ENCODE measurements at places on chromosomes 1 and 21.

- DNase-seq: no peak
Observed at GRCh38 chr1:76260279-76260678, 185.7 kb downstream of the ST6GALNAC3 start.

DNA sequence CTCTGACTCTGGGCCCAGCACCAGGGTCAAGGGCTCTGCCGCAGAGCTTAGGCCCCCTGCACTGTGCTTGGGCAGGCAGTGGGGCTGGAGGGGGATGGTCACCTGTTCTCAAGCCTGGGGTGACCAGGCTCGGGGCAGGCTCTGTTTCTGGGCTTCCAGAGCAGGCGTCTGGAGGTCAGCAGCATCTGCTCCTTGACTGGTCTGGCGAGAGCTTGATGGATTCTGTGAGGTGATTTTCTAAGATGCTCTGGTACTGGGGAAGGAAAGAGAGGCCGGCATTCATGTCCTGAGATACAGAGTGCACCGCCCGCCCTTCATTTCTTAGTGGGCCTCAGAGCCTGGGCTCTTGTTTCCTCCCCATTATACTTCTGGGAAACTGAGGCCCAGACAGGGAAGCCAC lies 24.5 kb downstream of the RAB7B start:
- DNase-seq: no peak

DNA sequence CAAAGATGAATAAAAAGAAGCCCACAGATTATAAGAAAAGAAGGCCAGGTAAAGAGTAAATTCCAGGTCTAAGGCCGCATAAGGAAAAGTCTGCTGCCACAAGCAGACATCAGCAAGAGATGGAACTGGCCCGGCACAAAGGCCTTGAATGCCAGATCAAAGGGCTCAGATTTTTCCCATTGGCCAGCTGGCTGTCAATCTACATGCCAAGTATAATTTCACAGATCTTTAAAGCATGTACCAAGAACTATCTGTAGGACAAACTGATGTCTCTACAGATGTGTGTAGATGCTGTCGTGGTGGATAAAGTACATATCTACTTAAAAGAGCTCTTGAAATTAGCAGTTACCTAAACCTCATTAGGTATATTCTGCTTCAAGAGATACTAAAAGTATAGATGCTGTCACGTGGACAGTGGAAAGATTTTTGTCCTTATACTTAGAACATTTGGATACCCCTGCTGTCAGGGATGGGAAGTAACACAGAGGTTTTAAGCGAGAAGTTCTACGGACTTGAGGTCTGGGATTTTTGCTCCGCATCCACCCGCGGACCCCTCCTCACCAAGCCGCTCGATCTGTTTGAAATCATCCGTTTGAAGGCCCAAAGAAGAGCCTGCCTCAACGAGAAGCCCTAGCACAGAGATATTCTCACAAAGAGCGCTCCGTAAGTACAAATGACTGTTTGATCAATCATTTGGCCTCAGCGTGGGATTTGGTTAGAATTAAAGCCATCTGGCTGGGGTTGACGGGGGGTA lies 10.1 kb downstream of the GLIS1 start:
- DNase-seq: no peak

GRCh38 chr1:199553104-199553503 lies 474.4 kb upstream of the NR5A2 start:
- DNase-seq: no peak
